ENCODE measurements at places on chromosomes 3 and 15.

GRCh38 chr15:59924812-59925522 is 79.1 kb upstream of the FOXB1 start:
- no peak for DNase-seq

- DNase-seq: no peak
Observed at GRCh38 chr3:129382366-129382765, 46.1 kb downstream of the EFCAB12 start.

GRCh38 chr3:98004721-98005120 is 30.4 kb downstream of the GABRR3 start:
- no peak for DNase-seq

- peak; percentile 3 for DNase-seq
Observed at GRCh38 chr3:179149406-179149867, 1.3 kb downstream of the PIK3CA start.
